Stimulated activated CD4-positive, alpha-beta T cell treated with anti-CD3 and anti-CD28 coated beads, TNF-alpha, amount 100 ng/mL, for 1 hour (primary cell): ENCODE measurements at places on chromosomes 3 and 15.

GRCh38 chr3:185212559-185212958, 41.3 kb downstream of the EHHADH start:
- no peak for DNase-seq

GRCh38 chr15:40069178-40070165, 30.5 kb upstream of the SRP14 start:
- no peak for DNase-seq

- no peak for DNase-seq
Observed at GRCh38 chr15:99593070-99593469, 27.3 kb downstream of the MEF2A start.

- DNase-seq = no peak
Observed at GRCh38 chr3:62101488-62101887, 271.9 kb downstream of the FEZF2 start.

- DNase-seq = no peak
Observed at GRCh38 chr3:153268564-153269279, 106.7 kb downstream of the RAP2B start.

DNA sequence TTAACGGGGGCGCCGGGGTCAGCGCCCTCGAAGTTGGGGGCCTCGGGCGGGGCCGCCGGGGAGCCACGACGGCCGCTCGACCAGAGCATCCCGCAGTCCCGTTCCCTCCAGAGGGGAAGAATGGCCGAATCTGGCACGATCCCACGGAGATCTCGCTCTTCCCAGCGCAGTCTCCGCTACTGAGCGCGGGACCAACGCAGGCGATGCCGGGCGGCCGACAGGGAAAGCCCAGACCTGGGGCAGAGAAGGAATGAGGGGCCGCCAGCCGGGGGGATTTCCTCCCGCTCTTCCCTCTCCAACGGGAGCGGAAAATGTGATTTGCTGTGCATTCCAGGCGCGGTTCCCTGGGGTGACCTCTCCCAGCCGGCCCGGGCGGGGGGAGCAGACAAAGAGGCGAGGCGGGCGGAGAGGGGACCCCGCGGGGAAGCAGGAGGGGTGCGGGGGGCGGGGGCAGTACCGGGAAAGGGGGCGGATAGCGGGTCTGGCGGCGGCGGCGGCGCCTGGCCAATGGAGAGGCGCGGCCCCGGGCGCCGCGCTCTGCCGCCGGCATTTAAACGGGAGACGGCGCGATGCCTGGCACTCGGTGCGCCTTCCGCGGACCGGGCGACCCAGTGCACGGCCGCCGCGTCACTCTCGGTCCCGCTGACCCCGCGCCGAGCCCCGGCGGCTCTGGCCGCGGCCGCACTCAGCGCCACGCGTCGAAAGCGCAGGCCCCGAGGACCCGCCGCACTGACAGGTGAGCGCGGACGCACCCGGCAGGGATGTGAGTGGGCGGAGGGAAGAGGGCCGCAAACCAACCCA, at the start of gene GREM1:
Gene GREM1, plus strand, starts transcription at position 579 of the 801 bp plus-strand sequence. CDS start 12,687 bp downstream, outside the sequence.
- no peak for DNase-seq

GRCh38 chr3:111577798-111578685, 17.1 kb downstream of the ZBED2 start:
- DNase-seq = no peak

- no peak for DNase-seq
Observed at GRCh38 chr3:88141458-88142083, 8.2 kb upstream of the C3orf38 start.

DNA sequence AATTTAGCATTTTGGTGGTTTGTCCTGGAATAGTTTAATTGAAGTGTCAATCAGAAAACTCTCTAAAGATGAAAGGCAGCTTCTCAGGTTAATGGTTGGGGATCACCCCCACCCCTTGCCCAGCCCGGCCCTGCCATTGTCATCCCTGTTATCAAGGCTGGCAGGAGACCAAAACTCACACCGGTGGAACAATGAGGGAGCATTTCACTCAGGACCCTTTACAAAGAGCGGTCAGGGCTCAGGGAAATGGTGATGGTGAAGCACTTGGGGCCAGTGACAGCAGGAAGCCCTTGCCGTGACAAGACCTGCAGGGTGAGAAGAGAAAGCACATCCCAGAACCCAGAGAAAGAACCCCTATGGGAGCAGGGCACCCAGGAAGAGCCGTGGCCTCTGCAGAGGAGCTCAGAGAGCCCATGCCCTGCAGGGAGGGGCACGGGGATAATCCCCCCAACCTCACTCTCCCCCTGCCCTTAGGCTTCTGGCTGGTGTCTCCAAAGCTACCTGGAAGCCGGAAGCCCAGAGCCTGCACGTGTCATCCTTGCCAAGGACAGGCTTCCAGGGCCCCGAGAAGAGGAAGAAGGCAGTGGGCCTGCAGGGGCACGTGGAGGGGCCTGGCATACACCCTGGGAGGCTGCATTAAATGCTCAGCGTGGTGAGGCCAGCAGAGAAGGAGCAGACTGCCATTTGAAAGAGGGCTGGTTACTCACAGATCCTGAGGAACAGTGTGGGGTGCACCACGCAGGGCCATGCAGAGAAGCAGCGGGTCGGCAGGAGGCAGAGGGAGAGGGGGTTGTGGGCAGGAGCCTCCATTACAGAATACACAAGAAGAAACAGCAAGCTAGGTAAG, 80.6 kb upstream of the PRR20G start:
- DNase-seq = no peak

GRCh38 chr3:13470894-13471574, 9.1 kb upstream of the HDAC11 start:
- DNase-seq = no peak

DNA sequence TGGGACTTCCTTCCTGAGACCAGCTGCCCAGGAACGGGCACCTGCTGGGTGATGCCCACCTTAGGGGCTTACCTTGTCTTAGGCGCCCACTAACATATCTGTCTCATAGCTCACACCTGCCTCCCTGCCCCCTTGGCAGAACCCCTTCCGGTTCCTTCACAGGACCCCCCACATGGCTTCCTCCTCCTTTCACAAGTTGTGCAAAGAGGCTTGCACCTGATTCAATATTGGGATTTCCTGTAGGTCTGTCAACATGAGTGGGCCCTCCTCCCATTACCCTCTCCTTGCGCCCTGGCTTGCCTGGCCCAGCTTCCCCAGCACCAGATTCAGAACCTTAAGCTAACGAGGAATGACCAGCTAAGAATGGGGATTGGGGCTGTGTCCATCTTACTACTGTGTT, 633 bp downstream of the THPO start:
- DNase-seq = no peak

DNA sequence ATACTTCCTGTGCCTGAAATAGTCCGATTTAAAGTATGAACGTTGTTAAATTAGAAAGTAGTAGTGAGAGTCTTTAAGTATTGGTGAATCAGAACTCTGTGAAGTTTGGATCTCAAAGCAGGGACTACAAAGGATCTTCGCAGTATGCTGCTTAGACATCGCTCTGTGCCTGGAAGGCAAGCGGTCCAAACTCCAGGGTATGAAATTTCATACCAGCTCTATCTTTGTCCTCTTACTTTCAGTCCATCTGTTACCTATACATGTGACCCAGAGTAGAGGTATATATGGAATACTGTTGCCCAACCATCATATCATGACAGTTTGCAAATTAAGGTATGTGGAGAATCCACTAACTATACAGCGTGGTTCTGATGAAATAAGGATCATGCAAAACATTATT, 34.5 kb downstream of the VPS8 start:
- DNase-seq = no peak

DNA sequence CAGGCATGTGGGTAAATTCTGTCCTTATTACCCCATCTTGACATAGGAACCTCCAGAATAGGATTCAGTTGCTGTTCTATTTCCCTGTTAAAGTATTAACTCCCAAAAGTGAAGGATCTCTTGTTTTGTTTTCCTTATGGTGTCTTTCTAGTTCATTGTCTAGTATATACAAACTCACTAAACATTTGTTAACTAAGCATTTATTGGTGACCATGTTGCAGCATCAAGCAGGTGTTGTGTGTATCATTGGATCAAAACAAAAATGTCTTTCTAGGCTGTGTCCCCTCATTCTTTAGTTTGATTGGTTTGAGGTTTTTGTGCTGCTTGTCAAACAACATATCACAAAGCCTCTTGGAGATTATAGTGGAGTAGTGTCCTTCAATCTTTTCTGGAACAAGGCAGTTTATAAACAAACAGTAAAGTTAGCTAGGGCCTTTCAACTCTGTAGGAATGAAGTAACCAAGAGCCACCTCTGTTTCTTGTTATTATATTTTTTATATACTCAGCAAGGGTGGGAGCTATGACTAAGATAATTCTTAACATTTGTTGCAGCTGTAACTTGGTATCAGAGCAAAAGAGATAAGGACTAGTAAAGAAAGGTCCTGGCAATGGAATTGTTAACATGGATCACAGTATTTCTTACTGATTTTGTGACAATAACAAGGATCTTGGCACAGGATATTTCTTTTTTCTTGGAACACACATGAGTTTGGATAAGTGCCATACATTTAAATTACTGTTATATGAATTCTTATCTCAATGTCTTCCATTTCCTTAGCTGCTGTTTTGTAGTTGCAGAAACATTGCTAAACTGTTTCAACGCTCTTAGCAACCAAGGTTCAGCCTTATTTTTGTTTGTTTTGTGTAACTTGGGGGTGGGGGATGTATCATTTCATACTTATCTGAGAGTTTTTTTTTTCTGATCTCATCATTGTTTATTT, 49.3 kb downstream of the TMOD3 start:
- no peak for DNase-seq

GRCh38 chr3:124019291-124019690, 27.4 kb upstream of the ROPN1 start:
- DNase-seq = no peak

DNA sequence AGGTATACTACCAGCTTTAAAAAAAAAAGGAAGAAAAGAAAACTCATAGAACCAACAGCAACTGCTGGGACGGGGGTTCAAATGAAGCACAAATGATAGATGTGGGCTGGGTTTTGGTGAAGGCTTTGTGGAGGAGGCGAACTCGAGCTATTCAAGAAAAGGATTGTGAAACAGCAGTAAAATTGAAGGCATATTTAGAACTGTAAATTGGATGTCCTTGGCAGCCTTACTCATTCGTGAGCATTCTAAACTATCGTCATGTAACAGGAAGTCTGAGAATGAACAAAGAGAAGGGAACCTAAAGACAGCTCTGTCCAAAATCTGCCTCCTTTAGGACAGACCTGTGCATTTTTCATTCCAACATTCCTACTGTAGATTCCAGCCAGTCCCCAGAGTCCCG, 97.8 kb downstream of the LARS2 start:
- no peak for DNase-seq

- no peak for DNase-seq
Observed at GRCh38 chr3:100992231-100993012, 799 bp downstream of the ABI3BP start.

DNA sequence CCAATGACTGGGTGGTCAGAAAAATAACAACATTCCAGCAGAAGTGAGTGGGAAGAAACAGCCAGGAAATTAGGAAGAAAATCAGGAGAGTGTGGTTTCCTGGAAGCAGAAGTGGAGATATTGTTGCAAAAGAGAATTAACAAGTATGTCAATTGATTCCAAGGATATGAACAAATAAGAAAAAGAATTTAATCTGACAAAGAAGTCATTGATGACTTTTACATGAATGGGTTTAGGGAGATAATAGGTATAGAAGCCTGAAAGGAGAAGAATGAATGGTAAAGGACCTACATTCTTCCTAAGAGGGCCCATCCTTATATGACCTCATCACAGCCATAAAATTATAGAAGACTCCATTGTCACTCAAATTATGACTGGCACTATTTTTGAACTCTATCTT, 1440.1 kb downstream of the OTOL1 start:
- no peak for DNase-seq

- DNase-seq = no peak
Observed at GRCh38 chr15:90955624-90956273, 1.1 kb downstream of the RCCD1 start.

- no peak for DNase-seq
Observed at GRCh38 chr3:21919383-21919782, 168.4 kb upstream of the ZNF385D start.

DNA sequence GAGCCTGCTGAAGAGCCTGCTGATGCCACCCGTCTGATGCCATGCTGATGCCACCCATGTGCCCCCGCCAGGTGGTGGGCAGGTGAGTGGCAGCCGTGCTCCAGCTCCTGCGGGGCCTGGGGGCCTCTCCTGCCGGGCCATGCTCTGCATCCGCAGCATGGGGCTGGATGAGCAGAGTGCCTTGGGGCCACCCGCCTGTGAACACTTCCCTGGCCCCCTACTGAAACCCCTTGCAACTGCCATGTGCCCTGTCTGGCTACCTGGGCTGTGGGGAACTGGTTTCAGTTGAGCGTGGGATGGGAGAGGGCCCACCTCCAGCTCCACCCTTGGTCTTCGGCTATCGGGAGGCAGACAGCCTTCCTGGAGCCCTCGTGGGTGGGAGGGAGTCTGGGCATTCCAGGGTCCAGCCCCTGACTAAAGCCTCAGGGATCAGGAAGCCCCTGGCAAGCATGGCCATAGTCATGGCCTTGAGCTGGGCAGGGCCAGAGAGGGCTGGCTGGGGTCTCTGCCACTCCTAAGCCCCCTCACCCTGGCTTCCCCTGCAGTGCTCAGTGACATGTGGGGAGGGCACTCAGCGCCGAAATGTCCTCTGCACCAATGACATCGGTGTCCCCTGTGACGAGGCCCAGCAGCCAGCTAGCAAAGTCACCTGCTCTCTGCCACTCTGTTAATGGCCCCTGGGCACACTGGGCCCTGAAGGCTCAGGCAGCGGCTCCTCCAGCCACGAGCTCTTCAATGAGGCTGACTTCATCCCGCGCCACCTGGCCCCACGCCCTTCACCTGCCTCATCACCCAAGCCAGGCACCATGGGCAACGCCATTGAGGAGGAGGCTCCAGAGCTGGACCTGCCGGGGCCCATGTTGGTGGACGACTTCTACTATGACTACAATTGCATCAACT, 92.2 kb downstream of the TBC1D2B start:
- no peak for DNase-seq

DNA sequence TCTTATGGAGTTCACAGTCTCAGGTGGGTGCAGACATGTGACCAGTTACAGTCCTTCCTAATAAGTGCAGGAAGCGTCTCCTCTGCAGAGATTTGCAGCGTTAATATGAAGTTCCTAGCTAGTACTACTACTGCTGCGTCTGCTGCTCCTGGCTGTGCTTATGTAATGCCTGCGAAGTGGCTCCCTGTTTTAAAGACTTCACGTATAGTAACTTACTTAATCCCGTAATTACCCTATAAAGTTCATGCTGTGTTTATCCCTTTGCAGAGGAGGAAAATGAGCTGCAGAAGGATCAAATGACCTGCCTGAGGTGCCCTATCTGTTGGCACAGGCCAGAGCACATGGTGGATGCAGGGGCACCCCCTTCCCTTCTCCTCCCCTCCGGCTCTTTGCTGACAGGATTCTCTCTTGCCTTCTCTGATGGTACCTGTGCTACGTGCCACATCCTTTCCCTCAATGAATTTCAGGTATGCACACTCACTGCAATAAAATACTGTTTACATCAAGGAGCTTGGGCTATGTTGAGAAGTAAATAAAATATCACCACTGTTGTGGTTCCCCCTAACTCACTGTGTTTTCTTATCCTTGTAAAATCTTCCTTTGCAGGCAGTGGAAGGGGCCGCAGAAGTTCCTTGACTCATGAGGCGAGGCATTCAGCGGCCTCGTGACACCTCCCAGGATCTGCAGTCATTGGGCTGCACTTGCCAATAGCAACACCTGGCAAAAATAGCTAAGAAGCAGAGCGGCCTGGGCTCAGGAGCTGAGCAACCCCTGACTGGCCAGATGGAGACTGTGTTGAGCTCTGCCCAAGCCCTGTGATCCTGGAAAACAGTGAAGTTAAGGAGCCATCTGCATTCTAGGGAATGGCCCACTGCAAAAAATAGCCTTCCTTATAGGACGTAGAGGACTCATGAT, 188.9 kb upstream of the ATP10A start:
- DNase-seq = no peak
